ENCODE measurements at places on chromosomes 2 and 18. TPM values are rescaled to one million over a fixed set of nuclear protein-coding genes. Genes with fewer than 3 reads are reported as not detected.
A peak's percentile ranks its signal among the peaks of the same experiment; 100 is the strongest.

DNA sequence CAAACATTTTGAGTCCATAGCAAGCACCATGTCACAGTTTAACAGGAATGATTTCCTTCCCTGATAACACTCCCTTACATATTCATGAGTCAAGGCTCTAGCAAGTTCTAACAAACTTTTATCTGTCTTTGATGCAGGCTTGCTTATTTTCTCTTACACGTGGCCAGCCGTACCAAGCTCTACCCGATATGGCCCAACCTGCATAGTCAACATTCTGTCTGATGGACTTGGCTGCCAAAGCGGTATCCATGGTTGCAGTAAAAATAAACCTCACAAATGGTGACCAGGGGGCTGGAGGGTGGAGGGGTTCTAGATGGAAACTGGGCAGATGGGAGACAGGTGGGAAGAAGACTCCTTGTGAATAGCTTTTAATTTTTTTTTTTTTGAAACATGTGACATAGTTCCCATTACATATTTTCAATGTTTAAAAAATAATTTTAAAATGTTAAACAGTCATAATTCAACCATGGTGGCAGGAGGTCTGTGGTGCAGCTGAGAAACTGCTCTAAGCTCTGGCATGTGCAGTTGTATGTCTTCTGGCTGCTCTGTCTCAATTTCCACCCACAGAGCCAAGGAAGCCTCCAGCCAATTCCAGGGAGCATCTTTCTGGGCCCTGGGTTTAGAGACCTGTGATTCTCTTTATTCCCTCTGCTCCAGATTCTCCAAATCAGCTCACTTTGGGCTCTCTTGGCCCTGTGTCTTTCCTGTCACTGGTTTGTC lies 20.7 kb upstream of the CXCR1 start:
- no peak for DNase-seq

- no peak for DNase-seq
Observed at GRCh38 chr2:6754419-6754818, 111.3 kb downstream of the CMPK2 start.

- no peak for DNase-seq
Observed at GRCh38 chr2:62854600-62855514, 149.3 kb downstream of the EHBP1 start.

- no peak for DNase-seq
Observed at GRCh38 chr2:71474744-71475397, 21.5 kb downstream of the DYSF start.

DNA sequence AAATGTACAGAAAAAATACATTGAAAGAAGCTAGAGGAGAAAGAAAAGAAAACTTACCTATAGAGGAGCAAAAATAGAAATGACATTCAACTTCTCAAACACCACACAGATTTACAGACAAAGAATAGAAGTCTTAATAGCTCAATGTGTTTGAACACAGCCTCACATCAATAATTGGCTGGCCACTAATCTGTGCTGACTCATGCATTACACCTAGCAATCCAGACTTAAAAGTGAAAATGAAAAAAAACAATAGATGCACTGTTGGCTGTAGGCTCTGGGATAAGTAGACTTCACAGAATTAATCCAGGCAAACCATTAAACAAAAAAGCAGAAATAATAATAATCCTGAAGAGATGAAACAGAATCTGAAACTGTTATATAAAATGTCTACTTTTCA lies 961.3 kb upstream of the CELF4 start:
- DNase-seq, result no peak

The PXDN gene
- total RNA-seq, result 0.69 TPM

GRCh38 chr2:143948710-143949109 lies 571.2 kb downstream of the ZEB2 start:
- DNase-seq, result no peak

- peak; percentile 87 for DNase-seq
Observed at GRCh38 chr2:196176142-196176738, 4.9 kb upstream of the STK17B start.

The NCL gene
- 461 TPM for total RNA-seq

The DNAH6 gene
- 1.2 TPM for total RNA-seq

GRCh38 chr2:207148020-207148419 lies 17.7 kb downstream of the KLF7 start:
- no peak for DNase-seq

The MYO5B gene
- total RNA-seq, result 0.09 TPM

- DNase-seq, result no peak
Observed at GRCh38 chr2:17605696-17606095, 65.2 kb downstream of the VSNL1 start.

The QPCT gene
- 3.1 TPM for total RNA-seq

The C2orf78 gene
- total RNA-seq, result not detected

The INPP5D gene
- 135 TPM for total RNA-seq

The LIMS3 gene
- not detected for total RNA-seq

- DNase-seq, result no peak
Observed at GRCh38 chr18:78853341-78853740, 126.3 kb upstream of the SALL3 start.

GRCh38 chr2:201383136-201383535 lies 26.0 kb upstream of the FLACC1 start:
- DNase-seq, result no peak

GRCh38 chr2:241344925-241345651 lies 11.0 kb upstream of the FARP2 start:
- DNase-seq, result no peak

The TTN gene
- total RNA-seq, result 14.4 TPM

Data from T-cell (primary cell).